ENCODE measurements at places on chromosomes 16 and 17. TPM values are rescaled to one million over a fixed set of nuclear protein-coding genes. Genes with fewer than 3 reads are reported as not detected.

RHBDL1 gene
- 4.0 TPM for total RNA-seq

KRT15 gene
- total RNA-seq: 0.13 TPM

NACA2 gene
- not detected for total RNA-seq

MYO15A gene
- 1.5 TPM for total RNA-seq

CASKIN2 gene
- 32.3 TPM for total RNA-seq

TLCD3A gene
- total RNA-seq: 23.8 TPM

TMC8 gene
- 2.0 TPM for total RNA-seq

ANKRD13B gene
- total RNA-seq: 41.0 TPM

PIPOX gene
- 57.2 TPM for total RNA-seq

FA2H gene
- total RNA-seq: 2.1 TPM

GRCh38 chr16:23527961-23528643, 17.8 kb upstream of the GGA2 start:
- DNase-seq: no peak

- no peak for DNase-seq
Measured at GRCh38 chr16:59665618-59666220, 931.6 kb upstream of the GOT2 start.

DNA sequence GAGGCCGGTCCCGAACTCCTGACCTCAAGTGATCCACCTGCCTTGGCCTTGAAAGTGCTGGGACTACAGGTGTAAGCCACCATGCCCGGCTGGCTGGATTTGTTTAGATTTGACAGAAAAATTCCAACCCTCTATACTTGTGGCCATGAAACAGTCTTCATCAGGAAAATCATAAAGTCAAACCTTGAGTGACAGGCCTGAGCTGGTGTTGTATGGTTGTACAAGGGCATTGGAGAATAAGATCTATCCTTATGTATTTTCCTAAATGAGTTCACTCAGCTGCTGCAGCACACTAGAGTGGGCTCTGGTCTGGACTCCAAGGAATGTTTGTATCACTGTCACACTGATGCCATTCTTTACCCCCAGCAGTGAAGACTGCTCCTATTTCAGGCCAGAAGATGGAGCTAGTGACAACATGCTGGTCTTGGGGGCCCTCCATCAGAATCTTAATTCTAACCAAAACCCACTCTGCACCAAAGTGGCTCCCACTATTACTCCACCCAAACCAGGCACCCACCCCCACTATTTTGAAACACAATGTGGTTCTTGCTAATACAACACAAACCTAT, 27.4 kb downstream of the SNX11 start:
- no peak for DNase-seq

GRCh38 chr17:14205992-14206461, 30.6 kb downstream of the CDRT15 start:
- no peak for DNase-seq

- peak; percentile 5 for DNase-seq
Measured at GRCh38 chr17:60971515-60972369, 294.1 kb downstream of the BCAS3 start.

DNA sequence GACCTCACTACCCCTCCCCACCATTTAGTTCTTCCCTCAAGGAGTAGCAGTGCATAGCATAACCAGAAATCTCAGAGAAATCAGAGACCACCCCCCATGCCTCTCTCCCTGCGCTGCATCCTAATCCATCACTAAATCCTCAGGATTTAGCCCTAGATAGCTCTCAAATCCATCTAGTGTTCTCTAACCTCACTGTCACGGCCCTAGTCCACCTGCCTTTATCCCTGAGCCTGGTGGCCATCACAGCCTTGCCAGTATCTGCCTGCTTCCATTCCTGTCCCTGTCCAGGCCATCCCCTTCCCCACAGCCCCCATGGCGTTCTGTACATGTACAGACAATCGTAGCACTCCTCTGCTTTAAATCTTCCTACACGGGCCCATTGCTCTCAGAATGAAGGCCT, 19.1 kb downstream of the CBLN1 start:
- DNase-seq: no peak

GRCh38 chr16:59181821-59182420, 447.8 kb upstream of the GOT2 start:
- DNase-seq: no peak

DNA sequence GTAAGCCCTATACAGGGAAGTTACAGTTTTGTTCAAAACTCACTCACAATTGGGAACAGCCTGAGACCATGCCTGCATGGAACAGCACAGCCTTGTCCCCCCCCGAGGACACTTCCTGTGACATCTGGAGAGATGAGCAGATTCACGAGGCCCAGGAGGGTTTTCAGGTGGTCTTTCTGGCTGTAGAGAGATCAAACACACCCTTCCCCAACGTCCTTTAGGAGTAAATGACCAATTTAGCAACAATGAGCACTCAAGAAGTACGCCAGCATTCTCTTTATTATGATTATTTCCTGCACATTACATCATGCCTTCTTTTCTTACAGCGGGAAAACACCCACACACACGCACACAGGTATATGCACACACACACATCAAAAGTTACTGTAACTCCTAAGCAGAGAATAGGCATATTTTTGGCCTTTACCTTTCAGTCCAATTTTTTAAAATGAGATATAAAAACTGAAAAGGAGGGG, 39.0 kb downstream of the ADCY9 start:
- no peak for DNase-seq

GRCh38 chr16:66277311-66278070, 89.0 kb upstream of the CDH5 start:
- peak; percentile 39 for DNase-seq

DNA sequence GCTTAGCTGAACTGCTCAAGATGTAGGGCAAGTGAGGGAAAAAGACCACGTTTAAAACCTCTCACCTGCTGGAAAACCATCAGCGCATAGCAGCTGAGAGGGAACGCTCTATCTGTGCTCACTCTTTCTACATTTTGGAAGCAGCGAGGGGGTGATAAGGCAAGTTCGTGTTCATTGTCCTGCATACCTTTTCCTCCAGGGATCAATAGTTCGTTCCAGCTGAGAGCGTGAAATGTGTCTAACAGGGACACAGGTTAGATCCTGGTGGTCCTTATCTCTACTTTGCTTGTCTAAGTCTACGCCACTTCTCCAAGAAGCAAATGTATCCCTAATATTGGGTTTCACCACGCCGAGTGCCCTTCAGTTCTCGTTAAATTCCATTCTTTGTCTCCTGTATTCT, 183.5 kb upstream of the ZFHX3 start:
- DNase-seq: no peak

DNA sequence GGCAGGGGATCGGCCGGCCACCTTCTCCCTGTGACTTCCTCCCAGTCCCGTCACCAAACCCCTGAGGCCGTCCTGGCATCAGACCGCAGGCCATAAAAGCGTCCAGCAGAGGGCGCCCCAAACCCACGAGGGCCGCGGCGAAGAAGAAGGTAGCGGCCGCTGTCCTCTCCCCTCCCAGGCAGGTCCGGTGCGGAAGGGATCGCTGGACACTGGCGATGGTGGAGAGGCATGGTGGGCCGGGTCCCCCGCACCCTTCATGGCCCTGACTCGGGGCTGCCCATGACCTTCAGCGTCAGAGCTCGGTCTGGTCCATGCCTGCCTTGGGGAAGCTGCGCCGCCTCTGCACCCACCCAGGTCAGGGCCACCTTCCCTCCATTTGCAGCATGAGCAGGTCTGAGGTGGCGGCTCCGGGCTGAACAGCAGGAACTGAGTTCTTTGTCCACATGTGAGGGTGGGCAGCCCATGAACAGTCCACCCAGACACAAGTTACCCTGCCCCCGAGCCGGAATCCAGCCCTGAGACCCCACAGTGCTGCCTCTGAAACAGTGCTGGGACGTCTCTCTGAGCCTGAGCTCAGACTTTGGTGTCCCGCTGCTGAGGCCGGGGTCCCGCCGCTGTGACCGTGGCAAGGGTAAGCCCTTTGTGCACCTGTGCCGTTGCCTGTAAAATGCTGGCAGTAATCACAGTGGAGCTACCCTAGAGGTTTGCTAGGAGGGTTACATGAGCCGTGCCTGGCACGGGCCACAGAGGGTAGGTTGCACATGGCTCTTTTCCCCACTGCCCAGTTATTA, 40.8 kb upstream of the CMIP start:
- DNase-seq: peak; percentile 97

DNA sequence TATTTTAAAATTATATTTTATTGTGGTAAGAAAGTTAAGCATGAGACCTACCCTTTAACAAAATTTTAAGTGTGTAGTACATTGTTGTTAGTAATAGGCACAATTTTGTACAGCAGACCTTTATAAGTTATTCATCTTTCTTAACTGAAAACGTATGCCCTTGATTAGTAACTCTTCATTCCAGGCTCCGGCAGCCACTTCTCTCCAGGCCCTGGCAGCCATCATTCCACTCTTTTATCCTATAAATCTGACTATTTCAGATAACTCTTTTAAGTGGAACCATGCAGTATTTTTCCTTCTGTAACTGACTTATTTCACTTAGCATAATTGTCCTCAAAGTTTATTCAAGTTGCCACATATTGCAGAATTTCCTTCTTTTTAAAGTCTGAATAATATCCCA, 348.2 kb downstream of the CDH11 start:
- no peak for DNase-seq

DNA sequence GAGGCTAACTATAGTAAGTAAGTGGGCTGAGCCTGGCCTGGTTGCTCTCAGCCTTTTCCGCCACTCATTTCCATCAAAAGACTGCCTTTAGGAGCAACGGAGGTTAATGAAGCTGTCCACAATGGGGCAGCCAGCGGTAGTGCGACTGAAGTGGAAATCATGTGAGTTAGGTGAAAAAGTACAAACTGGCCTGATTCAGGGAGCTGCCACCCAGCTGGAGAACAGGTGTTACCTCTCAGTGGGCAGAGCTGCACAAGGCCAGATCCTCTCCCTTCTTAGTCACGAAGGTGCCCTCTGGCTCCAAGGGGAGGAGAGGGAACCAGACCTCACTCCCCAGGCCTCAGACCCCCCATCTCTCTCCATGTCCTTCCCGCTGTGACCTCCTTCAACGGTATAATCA, 34.4 kb upstream of the CDRT4 start:
- DNase-seq: no peak

DNA sequence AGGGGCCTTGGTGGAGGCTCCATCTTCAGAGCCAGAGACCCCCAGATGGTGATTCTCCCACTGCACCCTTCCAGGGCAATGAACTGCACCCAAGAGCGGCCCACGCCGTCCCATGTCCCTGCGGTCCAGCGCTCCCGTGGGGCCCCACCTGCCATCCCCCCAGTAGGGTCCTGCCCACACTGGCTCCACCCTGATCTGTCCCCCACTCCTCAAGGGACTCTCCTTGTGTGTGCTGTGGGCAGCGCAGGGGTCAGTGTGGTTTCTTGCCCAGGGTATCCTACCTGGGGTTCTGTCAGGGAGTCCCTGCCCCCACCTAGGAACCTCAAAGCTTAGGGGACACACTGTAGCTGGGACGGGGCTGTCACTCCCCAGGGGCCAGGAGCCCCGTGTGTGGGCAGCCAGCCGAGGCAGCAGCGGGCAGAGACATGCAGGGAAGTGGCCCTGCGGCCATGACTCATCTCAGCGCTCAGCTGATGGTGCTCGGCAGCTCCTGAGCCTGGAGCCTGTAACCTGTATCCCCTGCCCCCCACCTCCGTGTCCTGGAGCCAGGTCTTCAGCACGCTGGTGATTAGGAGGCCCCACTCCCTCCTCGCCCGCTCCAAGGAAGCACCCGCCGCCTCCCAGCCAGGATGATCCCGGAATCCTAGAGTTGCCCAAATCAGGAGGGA, 35.7 kb upstream of the SSTR5 start:
- no peak for DNase-seq

DNA sequence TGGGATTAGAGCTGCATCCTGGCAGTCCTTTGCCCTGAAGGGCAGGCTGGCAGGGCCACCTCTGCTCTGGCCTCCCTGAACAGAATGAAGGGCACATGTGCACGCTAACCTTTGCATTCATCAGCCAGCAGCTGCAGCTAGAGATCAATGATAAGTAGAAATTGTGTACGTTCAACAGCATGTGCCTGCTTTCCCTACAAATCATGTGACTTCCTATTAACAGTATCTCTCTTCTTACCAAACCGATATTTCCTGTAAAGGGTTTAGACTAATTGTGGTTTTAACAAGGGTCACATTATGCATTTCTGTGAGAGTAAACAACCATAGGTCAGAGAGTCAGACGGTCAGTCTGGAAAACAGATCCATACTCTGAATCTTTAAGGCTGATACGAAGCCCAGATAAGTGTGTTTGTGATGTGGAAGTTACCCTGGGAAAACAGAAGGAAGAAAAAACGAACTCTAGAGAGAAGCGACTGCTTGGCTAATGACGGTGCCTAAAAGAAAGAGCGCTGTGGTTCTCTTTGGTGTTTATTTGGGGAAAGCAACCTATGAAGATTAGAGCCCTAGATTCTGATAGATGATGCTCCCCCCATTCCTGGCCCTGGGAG, 219.4 kb downstream of the MAF start:
- DNase-seq: no peak

GRCh38 chr17:47806026-47806912, 15.3 kb downstream of the OSBPL7 start:
- DNase-seq: no peak

GRCh38 chr16:77675464-77676324, 46.6 kb upstream of the NUDT7 start:
- DNase-seq: peak; percentile 29

- DNase-seq: no peak
Measured at GRCh38 chr17:64718058-64718457, 56.0 kb upstream of the SMURF2 start.

- DNase-seq: peak; percentile 73
Measured at GRCh38 chr17:28950017-28950751, 1.1 kb downstream of the PHF12 start.

DNA sequence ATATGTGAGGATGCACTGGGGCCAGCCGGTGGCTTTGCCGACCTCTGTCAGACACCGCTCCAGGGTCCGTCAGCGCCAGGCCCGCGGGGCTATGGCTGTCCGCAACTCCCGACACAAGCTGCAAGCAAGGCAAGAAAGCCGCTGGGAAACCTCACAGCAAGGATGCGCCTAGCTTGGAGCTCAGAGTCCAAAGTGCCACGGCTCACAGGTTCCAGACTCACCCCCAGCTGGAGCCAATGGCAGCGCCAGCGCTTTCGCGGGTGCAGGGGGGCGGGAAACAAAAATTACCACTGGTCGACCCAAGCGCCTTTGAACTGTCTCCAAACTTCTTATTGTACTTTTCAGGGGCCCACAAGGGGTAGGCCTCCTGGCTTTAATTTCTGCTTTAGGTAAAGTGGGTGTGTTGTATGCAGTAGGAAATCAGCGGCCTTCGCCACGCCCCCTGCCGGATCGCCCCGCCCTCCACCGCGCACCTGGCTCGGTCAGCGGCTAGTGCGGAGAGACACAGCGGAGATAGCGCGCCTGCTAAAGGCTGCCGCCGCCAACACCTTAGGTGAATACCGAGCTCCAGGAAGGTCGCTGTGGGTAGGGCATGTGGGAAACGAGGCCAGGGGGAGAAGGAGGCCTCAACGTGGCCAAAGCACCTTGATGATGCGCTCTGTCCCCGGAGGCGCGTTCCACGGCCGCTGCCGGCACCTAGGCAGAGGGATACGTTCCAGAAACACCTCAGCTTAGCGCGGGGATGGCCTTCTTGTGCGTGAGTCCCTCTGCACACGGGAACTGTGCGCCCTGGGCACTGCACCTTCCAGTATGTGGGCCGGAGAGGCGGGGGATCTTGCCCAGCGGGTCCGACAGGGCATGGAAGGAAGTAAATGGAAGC, 61.0 kb upstream of the RBL2 start:
- DNase-seq: peak; percentile 38

- DNase-seq: no peak
Measured at GRCh38 chr17:41615454-41615853, 2.9 kb upstream of the KRT16 start.

Data from H1 (cell line).